ENCODE measurements at places on chromosomes 11 and 22.

- no peak for DNase-seq
These were observed 2.2 kb downstream of the MLC1 start for GRCh38 chr22:50082961-50083461.

DNA sequence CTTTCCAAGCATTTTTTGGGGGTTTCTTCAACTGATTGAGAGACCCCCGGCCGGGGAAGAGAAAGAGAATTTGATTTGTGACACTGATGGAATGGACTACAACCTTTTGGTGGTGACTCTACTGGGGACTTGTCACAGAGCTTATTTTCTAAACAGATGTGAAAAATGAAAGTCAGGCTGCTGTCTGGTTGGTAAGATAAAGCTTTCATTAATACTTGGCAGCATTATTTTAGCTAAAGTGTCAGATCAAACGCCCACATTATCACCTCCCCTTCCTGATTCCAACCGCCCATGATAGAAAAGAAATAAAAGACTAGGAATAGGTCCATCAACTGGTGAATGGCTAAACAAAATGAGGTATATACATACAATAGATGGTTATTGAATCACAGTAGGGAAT lies 45.6 kb upstream of the EHF start:
- no peak for DNase-seq

- DNase-seq: no peak
These were observed 89.2 kb downstream of the GRAMD1B start for GRCh38 chr11:123519055-123519796.

GRCh38 chr11:120917559-120918239 lies 106.2 kb upstream of the TBCEL start:
- DNase-seq: no peak

GRCh38 chr22:17009640-17010291 lies 1.7 kb upstream of the GAB4 start:
- no peak for DNase-seq

DNA sequence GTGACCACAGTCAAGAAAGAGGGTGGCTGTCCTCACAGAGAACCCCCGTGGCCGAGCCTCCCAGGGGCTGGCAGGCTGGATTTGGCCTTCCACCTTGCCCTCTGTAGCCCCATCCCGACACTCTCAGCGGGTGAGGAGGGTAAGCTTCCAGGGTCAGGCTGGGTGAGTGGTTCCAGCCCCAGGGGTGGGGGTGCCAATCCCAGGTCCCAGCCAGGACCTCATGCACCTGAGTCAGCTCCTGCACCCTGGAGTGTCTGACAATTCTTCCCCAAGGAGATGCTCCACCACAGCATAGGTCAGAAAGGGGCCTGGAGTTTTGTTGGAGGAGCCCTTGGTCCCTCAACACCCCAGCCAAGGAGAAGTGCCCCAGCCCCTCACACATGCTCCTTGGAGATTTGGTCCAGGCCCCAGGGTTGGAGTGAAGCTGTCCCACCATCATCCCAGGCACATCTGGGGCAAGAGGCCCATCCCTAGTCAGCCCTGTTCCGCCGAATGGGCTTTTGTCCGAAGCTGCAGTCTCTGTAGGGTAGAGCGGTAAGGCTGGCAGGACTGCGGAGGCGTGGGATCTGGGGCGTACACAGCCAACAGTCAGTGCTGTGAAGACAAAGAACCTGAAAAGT lies 8.4 kb downstream of the LINC01488 start:
- DNase-seq: no peak

GRCh38 chr11:95892892-95893570 lies 30.9 kb downstream of the MTMR2 start:
- no peak for DNase-seq

DNA sequence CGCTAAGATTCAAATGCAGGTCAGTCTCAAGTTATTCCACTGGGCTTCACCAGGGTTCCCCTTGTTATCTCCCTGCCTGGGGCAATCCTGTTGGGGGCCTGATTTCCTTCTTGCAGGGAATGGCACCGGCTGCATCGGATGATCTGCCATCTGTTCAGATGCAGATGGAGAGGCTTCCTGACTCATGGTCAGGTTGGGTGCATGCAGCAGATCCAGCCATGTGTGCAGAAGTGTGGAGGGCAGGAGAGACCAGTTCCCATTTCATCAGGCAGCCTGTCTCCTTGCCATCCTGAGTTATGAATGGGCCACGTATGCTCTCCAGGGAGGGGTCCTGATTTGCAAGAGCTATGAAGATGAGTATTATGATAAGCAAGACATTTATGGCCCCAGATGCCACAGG lies 161.2 kb upstream of the PLET1 start:
- DNase-seq: no peak

DNA sequence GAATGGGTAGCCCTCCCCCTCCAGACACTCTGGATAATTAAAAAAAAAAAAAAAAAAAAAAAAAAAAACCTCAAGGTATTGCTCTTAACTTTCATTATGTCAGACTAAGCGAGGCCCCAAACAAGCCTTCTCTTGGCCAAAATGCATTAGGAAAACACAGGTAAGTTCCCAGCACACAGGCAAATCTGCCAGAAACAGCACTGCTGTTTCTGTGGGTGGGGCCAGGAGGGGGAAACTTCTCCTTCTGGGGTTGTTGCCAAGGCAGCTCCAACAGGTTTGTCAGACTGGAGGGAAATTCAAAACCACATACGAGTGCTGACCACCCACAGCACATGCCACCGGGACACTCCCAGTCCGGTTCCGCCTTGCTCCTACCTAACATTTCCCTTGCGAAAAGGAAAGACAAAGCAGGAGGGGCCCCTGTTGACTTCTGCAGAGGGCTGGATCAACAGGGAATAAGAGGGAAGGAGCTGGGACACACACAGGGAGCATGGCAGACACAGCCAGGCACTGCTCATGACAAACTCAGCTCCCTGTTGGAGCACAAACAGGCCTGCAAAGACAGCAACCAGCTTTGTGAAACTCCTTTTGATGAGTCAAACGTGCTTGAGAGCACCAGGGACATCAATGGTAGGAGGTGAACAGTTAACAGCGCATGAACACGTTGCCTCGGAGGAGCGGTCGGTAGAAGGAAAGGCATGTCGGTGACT lies 55.0 kb downstream of the MYH9 start:
- no peak for DNase-seq

DNA sequence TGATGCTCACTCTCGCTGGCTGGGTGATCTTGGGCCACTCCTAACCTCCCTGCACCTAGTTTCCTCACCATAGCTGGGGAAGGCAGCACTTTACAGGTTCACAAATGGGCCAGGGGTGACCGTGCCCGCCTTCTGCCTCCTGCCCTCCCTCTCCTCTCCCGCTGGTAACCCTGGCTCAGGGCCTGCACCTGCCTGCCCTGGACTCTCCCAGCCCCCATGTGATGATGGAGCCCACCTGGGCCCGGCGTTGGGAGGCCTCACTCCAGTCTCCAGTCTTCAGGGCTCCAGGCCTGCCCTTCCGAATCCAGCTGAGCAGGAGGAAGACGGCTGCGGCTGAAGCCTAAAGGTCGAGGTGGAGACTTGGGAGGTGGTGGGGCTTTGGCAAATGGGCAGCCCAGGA lies 152.9 kb downstream of the CACNA1I start:
- no peak for DNase-seq

DNA sequence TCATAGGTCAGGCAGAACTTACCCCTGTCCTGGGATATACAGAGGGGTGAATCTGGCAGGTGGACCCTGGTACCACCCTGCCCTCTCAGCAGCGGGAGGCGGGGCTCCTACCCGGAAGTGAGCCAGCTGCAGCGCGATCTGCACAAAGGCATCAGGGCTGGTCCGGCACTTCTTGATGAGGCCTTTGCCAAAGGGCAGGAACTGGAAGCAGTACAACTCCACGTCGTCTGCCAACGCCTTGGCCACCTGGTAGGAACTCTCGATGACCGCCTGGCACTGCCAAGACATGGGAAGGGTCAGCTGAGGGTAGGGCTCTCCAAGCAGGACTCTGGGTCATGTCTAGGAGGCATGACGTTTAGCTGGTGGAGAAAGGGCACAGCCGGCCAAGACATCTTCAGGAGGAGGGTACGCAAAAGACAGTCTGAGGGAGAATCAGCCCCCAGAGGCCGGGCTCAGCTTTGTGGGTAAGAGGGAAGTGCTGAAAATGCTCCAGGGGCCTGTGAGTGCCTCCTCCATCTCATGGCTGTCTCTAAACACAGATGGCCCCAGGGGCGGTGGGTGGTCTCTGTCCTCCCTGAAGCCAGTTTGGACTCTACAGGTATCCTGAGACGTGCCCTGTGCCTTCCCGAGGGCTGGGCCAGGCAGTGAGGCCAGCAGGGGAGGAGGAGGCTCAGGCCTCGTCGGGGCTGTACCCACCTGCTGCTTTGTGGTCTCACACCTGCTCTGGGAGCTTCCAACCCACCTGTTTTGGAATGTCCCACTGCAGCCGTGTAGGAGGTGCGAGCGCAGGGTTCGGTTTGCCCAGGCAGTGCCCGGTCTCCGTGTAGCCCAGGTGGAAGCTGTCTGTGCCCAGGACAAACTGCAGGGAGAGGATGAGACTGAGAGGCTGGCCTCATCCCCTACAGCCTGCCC lies 6.7 kb downstream of the CPT1B start:
- DNase-seq: no peak

DNA sequence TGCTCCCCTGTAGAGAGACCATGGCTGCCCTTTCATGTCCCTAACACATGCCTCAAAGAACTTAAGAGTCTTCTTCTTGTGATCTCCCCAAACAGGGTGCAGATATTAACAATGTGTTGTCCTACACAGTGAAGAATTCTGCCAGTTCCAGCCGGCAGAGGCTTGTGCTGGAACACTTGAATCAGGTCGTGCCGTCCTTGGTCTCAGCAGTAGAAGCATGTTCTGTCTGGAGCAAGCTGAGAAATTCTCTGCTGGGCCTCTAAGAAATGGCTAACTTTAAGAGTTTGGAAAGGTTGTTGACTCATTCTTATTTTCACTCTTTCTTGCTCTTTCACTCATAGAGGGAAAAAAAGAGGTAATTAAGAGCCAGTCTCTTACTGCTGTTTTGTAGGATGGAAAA lies 71.1 kb upstream of the SLC25A18 start:
- no peak for DNase-seq
